Left lobe of liver (tissue), 2 donors: ENCODE measurements at places on chromosomes 13 and 19.

GRCh38 chr13:32153056-32153455 is 121.5 kb downstream of the FRY start:
- no peak for DNase-seq

- DNase-seq: no peak
Observed at GRCh38 chr13:20303636-20304035, 71.5 kb upstream of the GJB6 start.

GRCh38 chr19:29121684-29122083 is 91.3 kb downstream of the UQCRFS1 start:
- no peak for DNase-seq

- no peak for DNase-seq
Observed at GRCh38 chr13:23871616-23872220, 17.5 kb downstream of the MIPEP start.

DNA sequence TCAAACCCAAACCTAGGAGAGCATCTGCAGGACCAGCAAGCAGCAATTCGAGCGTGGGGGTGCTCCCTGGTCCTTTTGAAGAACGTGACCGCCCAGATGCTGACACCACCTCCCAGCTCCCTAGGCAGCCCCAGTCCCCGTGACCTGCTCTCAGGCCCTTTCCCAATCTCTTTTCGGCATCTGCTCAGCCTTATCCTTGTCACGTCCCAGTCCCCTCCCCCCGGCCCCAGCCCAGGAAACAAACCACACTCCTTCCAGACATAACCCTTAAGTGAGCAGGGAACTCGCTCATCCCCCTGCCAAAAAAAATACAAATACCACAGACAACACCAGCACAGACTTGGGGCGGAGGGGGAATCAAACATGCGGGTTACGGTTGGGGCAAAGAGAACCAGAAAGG is 3.3 kb downstream of the MLLT1 start:
- DNase-seq: no peak

- DNase-seq: peak; percentile 43
Observed at GRCh38 chr13:113848020-113848419, 15.9 kb downstream of the GAS6 start.

GRCh38 chr13:24307211-24308067 is 1.9 kb upstream of the C1QTNF9 start:
- no peak for DNase-seq

- no peak for DNase-seq
Observed at GRCh38 chr13:105785436-105785835, 750.0 kb downstream of the EFNB2 start.

DNA sequence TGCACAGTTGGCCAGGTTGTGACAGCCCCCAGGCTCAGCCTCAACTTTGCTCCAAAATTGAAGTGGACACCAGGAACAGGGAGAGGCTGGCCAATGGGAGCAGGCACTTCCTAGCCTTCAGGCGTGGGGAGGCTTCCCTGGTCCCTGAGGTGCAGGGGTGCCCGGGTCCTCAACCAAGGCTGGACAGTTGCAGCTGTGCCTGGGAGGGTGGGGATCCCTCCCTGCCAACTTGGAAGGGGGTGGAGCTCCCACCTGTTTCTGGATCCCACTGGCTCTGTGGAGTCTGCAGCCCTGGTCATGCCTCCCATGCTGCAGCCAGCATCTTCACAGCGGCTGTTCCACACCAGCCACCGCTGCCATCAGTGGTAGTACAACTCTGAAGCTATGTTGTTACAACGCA is 502.8 kb upstream of the SLITRK5 start:
- no peak for DNase-seq

GRCh38 chr19:18233224-18233825 is 7.1 kb upstream of the PDE4C start:
- no peak for DNase-seq

DNA sequence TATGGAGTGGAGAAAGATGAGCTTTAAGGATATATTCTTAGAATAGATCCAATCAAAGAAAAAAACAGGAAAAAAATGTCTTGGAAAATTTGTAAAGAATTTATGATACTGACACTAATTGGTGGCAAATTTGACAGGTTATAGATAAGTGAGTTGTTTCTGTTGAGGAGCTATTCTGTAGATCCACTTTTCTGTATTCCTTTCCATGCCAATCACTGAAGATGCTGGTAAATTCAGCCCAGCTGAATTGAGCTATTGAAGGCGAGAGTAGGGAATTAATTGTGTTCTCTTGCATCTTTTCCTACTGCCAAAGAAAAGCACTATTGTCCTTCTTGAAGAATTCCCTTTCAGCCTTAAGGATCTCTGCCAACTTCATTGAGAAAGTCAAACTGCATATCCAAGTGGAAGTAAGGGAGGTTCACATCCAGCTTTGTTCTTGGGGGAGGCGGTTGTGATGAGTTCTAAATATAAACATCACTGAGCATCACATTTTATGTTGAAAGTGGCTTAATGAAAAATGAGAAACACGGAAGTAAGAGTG is 113.1 kb downstream of the PCDH9 start:
- DNase-seq: no peak

DNA sequence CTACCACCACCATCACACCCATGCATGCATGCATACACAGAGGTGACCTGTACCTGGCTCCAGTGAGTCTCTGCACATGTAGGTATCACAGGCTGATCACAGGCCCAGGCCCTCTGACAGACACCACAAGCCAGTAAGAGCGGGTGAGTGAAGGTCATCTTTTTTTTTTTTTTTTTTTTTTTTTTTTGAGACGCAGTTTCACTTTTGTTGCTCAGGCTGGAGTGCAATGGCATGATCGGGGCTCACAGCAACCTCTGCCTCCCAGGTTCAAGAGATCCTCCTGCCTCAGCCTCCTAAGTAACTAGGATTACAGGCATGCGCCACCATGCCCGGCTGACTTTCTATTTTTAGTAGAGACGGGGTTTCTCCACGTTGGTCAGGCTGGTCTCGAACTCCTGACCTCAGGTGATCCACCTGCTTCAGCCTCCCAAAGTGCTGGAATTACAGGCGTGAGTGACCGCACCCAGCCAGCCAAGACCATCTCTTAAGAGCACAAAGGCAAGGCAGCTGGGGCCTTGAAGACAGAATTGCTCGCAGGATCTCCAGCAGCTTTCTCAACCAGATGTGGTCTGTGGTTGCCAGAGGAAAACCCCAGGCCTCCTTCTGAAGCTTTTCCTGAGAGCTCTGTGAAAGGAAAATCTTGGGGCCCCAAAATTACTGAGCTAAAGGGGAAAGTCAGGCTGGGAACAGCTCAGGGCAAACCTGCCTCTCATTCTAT is 3.2 kb upstream of the NKG7 start:
- DNase-seq: no peak

GRCh38 chr19:32748497-32748896 is 28.9 kb downstream of the TDRD12 start:
- DNase-seq: no peak

DNA sequence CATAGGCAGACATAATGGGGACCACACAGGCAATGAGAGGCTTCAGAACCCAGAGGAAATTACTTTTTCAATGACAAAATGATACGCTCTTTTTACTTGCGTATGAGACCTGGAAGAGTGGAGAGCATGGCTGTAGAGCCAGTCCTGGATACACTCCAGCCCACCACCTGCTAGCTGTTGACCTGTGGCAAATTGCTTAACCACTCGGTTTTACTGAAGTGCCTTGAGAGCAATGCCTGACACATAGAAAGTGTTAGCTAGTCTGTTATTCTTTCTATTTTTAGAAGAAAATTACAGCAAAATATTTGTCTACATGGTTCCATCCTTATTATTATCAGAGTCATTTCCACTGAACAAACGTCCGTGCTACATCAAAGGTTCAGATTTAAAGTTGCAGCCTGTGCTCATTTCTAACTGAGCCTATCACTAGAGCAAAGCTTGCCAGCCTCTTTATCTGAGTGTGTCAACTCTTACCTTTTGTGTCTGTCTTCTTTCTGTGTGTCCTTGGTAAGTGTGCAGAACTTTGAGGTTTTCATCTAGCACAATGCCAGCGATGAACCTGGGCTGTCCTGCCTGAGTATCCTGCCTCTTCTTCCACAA is 9.6 kb upstream of the GPR183 start:
- DNase-seq: no peak

- no peak for DNase-seq
Observed at GRCh38 chr13:103130681-103131210, 64.5 kb upstream of the SLC10A2 start.

- no peak for DNase-seq
Observed at GRCh38 chr19:51327066-51328001, 14.6 kb downstream of the VSIG10L start.

DNA sequence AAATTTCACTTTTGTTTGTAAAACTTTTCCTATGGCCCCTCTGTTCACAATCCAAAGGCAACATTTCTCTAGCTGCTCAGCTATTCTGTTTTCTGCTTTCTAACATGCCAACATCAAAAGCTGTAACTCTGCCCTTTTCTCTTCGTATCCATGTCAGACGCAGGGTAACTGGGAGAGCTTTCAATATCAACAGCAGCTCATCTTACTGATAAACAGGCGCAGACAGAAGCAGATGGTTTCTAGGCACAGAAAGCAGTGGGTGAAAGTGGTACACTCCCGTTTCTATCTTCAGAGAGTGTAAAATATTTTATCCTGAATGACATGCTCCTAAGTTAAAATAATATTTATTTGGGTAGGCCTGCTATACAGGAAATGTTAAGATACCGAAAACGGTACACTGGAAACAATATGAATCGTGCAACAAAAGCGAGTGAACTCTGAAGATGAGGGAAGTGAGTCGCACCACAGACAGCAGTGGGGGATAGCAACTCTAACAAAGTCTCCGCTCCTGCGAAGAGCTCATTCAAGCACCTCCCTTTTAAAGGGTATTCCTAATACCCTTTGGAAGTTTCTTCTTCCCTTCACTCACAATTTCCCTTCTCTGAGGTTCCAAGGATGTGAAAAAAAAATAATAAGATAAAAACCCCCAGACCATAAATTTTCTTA is 798.3 kb downstream of the GPC5 start:
- no peak for DNase-seq

GRCh38 chr19:18450931-18451836 is 13.3 kb upstream of the ISYNA1 start:
- DNase-seq: peak; percentile 83

- peak; percentile 82 for DNase-seq
Observed at GRCh38 chr19:15893477-15893876, 4.4 kb downstream of the CYP4F2 start.

- DNase-seq: peak; percentile 51
Observed at GRCh38 chr13:48731957-48732569, 78.3 kb downstream of the CYSLTR2 start.

- DNase-seq: no peak
Observed at GRCh38 chr13:98372876-98373275, 195.8 kb upstream of the RNF113B start.

GRCh38 chr13:51457086-51457815 is 4.4 kb upstream of the INTS6 start:
- DNase-seq: no peak

GRCh38 chr13:24124789-24125476 is 35.6 kb upstream of the SPATA13 start:
- no peak for DNase-seq

GRCh38 chr13:106373989-106374572 is 161.4 kb downstream of the EFNB2 start:
- DNase-seq: no peak

- no peak for DNase-seq
Observed at GRCh38 chr13:98581971-98582702, 5.2 kb upstream of the STK24 start.

GRCh38 chr13:43665388-43665787 is 121.4 kb downstream of the ENOX1 start:
- DNase-seq: no peak
